ENCODE measurements at places on chromosomes 4 and X.

GRCh38 chrX:107894038-107894437 lies 68.4 kb downstream of the MID2 start:
- peak; percentile 59 for DNase-seq

GRCh38 chrX:48573690-48574269 lies 504 bp upstream of the RBM3 start:
- DNase-seq: no peak

GRCh38 chr4:173526724-173527102 lies 3.3 kb downstream of the HAND2 start:
- no peak for DNase-seq

DNA sequence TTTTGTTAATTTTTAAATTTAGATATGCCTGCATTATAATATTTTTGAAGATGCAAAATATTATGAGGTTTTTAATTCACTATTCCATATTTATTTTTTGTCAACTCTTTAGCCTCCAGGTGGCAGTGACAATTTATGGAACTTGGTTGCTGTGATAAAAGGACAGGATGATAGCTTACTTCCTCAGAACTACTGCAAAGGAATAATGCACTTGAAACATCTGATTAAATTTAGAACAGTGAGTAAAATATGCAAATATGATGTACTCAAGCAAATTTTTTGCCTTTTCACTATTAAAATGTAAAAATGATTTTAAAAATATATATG lies 45.1 kb downstream of the SPATA4 start:
- DNase-seq: no peak

- no peak for DNase-seq
These were observed 160.5 kb downstream of the ZNF518B start for GRCh38 chr4:10296730-10297129.

DNA sequence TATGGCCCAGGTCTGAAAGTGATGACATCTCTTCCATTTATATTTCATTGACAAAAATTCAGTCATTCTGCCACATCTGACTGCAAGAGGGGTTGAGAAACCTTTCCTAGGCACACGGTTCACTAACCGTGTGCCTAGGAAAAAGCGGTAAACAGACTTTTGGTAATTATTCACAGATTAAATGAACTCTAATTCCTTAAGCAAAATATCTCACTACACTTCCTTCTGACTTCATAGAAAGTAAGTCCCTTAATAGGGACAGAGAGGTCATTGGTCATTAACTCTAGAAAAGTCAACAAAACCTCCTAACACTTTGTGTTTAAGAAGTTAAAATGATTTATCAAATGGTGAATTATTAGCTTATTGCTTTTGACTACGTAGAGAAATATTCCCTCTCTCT lies 205.1 kb downstream of the PDHA2 start:
- DNase-seq: no peak

GRCh38 chr4:160835789-160836188 lies 1328.0 kb downstream of the FSTL5 start:
- no peak for DNase-seq

- DNase-seq: no peak
These were observed 80.7 kb upstream of the TMEM164 start for GRCh38 chrX:109922190-109922589.

- no peak for DNase-seq
These were observed 266.1 kb upstream of the ANXA10 start for GRCh38 chr4:167826281-167826680.

DNA sequence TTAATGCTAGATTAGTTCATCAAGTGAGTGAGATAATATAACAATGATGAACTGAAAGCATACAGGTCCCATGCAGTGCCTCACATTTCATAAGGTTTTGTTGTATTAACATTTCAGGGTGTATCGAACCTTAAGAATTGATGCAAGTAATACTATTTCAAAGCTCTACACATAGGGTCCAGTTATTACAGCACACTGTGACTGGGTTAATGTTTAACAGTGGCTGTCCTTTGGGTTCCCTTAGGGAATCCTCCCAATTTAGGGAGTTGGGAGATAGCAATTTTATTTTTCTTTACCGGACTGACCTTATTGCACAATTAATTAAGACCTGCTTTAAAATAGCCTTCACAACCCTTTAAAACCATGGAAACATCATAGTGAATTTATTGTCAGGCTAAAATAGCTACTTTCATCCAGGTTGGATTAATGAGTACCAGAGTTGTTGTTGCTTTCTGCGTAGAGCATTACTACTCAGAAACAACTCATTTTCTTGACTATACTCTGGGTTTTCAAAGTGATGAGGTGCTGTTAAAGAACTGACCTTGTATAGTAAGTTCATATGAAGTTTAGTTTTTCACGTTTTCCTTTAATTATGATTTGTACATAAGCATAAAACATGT lies 134.4 kb downstream of the AKAP4 start:
- DNase-seq: no peak

DNA sequence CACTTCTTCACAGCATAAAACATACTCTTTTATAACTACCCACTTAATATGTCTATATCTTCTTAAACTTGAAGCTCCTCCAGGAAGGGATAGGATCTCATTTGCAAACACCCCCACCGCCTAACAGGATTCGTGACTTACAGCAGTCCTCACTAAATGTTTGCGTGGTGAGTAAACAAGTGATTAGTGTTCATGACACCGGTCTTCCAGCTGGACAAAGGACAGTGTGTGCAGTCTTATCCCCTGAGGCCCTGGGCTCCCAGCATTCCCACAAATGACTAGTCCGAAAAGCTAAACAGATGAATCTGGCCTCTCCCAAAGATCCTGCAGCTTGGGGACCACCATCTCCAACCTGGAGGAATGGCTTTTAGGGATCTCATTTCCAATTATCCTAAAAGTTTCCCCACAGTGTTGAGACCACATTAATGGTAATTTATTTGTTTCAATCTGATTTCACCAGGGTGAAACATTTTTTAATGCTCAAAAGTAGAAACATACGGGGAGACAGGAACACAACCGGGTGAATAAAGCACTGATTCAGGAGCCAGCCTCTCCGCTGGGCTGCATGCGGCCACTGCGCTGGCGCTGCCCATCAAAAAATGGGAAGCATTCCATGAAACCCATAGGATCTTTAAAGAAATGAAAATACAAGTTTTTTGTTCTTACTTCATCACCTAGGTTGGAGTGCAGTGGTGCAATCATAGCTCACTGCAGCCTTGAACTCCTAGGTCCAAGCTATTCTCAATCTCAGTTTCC lies 69.2 kb downstream of the HADH start:
- DNase-seq: no peak

DNA sequence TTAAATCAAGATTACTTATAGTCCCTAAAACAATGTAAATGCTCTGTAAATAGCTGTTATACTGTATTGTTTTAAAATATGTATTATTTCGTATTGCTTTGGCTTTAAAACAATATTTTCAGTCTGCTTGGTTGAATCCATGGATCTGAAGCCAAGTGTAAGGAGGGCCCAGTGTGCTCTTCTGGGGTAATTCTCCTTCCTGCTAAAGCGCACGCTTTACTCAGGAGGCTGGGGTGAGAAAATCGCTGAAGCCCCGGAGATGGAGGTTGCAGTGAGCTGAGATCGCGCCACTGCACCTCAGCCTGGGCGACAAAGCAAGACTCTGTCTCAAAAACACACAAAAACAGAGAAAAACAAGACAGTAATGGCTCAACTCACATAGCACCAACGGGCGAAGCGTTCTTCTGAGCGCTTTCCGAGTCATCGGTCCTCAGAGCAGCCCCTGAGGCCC lies 391 bp upstream of the IDUA start:
- DNase-seq: no peak

GRCh38 chr4:185587427-185588161 lies 52.3 kb upstream of the PDLIM3 start:
- peak; percentile 80 for DNase-seq

DNA sequence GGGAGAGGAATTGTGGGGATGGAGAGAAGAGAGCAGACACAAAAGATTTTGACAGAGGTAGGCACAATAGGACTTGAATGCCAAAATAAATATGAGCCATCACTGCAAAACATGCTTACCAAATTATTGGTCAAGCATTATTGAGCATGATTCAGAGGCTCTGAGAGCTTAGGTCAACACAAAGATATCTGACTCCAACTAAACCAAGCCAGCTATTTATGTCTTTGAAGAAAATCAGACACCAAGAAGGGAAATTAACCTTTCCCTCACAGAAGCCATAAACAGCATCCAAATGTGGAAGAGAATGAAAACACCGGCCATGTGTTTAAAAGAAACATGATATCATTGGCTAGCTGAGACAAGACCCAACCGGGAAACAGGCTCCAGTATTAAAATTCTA lies 323.2 kb downstream of the RAB28 start:
- DNase-seq: no peak

GRCh38 chr4:6470502-6471306 lies 1.7 kb downstream of the PPP2R2C start:
- no peak for DNase-seq

GRCh38 chrX:123298026-123298425 lies 113.9 kb downstream of the GRIA3 start:
- DNase-seq: no peak

DNA sequence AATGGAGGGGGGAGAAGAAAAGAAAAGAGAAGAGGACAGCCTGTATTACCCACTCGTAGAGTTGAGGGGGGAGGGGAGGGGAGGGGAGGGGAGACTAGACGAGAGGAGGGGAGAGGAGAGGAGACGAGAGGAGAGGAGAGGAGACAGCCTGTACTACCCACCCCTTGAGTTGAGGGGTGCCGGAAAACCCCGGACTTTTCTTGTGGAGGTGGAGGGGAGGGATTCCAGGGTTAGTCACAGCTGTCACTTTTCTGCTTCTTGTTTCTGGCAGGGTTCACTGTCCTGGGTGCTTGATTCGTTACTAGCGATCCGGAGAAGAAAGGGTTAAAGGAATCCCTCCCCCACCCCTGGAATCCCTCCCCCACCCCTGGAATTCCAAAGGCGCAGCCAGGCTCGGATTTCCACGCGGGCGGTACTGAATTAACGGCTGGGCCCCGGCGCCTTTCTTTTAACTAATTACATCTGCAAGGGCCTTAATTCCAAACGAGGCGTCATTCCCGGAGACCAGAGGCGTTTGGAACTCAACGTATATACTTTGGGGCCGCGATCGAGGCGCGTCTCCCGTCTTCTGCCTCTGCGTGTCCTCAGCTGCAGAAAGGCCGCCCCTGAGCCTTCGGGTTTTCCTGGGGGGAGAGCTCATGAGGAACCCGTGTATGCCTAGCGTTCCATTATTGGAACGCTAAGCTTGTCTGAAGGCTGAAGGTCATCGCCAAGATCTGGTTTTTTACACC lies 20.1 kb upstream of the CSF2RA start:
- DNase-seq: no peak

DNA sequence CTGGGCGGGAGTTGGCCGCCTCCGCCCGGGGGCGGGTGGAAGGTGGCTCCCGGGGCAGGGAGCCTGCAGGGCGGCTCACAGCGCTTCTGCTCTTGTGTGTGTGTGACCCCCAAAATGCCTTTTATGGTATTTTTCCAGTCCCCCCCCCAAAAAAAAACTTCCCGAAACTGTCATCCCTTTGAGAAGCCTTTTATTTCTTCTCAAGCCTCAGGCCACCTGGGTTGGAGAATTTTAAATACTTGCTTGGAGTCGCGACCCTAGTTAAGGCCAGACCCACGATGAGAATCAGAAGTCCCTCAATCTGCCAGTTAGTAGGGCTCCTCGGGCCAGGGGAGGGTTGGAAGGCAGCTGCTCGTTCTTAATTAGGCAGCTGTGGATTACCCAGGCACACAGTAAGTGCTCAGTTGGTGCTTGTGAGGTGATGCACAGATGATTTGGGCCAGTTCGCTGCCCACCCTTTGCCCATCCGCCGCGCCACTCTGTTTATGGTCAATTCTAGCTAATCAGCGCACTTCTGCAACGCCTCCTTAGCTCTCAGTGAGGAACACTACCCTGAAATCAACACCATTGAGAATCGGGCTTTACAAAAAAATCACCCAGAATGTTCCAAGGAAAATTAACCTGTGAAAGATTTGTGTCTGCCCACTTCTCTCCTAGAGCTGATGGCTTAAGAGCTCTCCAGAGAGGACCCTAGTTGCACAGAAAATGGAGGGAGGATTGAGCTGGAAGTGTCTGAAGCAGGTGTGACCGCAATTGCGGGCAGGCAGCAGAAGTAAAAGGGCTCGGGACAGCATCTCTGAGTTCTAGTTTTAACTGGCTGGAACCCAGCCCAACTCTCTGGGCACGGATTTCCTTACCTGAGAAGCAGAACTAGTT lies 648 bp upstream of the SCD5 start:
- no peak for DNase-seq

- DNase-seq: no peak
These were observed 28.4 kb upstream of the CT47A1 start for GRCh38 chrX:121013897-121014455.

DNA sequence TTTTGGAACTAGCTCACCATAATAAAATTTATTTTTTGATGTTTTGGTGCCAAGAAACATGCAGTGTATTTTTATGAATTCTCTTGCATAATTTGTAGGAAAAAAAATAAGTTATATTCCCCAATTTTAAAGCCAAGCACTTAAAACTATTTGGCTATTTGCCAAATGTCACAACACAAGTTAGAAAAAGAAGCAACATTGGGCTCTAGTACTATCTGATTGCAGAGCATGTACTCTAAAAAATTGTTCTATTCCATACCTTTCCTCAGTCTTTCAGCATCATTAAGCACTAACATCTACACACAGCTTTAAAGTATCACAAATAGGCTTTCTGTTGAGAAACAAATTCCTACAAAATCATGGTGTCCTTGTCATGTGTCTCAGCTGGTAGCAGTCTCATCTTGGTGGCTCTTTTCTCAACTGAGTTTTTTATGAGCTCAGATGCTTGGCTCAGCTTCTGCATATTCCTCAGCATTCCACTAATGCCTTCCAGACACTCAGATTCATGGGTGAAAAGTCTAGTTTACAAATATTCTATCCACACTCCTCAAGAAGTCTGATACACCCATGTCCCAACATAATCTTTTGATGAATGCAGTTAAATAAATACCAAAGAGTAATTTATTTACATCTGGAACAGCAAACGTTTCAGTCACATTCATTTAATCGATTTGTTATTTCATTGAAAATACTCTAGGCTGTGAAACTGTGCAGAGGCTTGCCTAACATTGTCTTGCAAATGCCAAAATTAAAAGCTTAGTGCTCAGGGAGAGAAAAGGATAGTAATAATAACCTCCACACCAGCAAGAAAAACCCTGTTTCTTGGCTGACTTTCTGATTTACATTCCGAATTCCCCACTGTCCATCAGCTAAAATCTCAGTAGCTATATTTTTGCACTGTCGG lies 2209.9 kb downstream of the PCDH7 start:
- no peak for DNase-seq

DNA sequence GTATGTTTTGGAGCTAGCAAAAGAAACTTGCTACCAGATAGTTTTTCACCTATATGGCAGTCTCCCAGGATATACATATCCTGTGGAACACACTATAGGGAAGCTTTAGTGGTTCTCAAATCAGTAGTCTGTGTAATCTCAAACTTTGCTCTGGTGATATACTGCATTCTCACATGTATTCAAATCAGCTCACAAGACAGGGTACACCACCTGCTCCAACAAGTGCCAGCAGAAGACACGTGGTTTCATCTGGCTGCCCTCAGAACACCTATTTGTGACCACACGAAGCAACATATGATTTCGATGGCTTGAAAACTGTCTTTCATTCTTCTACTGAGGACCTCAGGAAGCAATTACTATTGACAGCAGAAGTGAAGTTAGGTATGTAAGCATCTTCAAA lies 37.7 kb downstream of the BCLAF3 start:
- DNase-seq: no peak

Data from CD4-positive, alpha-beta T cell treated with Interleukin-1 beta for 1 hour (primary cell).